ENCODE measurements at places on chromosomes 7 and 10.
A peak's percentile ranks its signal among the peaks of the same experiment; 100 is the strongest.

DNA sequence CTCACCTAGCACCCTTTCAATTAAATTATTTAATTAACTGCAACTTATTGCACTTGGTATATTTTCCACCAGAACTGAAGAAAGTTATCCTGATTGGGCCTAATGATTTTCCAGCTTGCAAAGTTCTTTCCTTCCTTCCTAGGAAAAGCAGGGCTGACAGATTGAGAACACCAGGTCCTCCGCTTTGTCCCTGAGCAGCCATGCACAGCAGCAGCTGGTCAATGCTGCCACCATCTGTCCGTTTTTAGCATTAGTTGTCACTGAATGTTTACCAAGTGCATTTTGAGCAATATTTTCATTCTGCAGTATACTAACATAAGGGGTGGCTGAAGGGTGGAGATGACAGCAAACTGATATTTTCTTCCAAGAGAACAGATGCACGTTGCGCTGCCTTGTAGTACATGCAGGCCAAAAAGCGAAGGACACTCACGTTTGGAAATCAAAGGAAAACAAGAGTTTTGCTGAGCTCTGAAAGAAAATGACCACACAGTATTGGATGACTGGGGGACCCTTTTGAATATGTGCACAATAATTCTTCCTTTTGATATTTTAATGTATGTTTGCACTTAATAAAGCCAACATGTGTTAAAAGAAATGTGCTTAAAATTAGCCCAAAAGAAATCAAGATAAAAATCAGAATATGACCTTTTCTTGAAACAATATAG is 248.8 kb upstream of the PTN start:
- DNase-seq: peak; percentile 45

GRCh38 chr7:113087071-113087998 is 708 bp upstream of the GPR85 start:
- peak; percentile 65 for DNase-seq

DNA sequence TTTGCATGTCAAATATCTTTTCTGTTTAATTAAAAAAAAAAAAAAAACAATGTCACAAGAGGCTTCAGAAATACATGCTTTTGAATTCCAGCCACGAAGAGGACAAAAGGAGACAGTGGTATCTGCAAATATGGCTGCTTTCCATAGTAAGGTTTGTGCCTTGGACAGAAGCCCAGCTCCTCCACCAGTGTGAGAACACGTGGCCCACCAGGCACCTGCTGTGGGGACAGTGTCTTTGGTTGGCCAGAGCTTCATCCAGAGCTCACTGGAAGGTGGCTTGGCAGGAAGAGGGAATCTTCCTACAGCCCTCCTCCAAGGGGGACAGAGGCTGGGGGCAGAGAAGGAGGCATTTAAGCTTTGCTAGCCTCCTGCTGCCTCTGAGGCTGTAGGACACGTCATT is 144.6 kb downstream of the GLCCI1 start:
- no peak for DNase-seq

DNA sequence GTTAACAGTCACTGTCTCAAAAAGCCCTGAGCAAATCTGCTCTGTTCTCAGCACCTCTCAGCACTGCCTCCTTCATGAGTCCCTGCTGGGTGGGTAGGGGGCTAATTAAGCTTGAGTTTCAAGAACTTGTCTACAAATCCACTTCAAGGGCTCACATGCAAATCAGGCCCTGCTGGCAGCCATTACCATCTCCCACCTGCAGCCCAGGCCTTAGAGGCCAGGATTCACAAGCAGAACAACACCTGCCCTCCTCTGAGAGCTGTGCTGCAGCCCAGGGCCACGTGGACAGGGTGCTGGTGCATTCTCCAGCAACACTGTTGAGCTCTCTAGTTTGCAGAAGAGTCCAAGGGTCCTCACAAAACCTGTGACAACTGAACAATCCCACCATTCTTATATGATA is 119.2 kb downstream of the DPP6 start:
- DNase-seq: no peak

DNA sequence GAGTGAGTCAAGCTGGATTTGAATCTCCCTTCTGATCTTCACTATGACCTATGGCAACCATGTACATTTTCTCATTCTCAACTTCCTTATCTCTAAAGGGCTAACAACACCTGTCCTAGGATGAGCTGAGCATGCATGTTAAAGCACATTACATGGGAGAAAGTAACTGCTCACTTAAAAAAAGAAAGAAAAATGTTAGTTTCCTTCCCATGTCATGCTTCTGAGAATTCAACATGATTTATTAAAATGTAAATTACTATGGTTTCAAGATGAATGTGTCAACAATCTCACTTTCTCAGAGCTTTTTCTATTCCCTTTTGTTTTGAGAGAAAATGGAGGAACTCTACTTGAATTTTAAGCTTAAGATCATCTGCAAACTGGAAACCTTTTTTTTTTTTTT is 295.3 kb downstream of the SKIDA1 start:
- no peak for DNase-seq

DNA sequence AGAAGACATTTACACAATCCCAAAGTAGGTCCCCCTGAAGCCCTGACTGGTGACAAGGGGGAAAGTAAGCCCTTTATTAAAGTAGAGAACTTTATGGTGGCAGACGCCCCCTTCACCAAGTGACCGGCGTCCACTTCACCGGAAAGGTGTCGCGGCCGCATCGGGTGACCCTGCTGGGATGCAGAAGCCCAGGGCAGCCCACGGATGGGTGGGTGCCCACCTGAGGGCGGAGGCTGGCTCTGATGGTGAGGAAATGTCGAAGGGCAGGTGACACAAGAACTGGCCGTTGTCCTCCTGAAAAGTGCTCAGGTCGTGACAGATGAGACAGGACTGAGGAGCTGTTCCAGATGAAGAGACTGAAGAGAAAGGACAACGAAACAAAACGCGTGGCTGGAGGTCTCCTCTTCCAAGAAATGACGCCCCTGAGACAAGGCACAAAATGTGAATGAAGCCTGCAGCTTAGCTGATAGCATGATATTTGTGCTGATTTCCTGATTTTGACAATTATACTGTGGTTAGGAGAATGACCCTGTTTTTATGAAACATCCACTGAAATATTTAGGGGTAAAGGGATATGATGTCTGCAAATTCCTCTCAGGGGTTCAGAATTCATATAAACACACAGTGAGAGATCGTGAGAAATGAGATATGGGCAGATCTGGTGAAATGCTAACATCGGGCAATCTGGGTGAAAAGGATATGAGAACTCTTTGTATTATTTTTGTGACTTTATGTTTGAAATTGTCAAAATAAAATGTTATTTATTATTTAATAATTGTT is 123.9 kb downstream of the PRKAG2 start:
- DNase-seq: no peak

GRCh38 chr7:99243751-99244337 is 28.8 kb upstream of the MYH16 start:
- no peak for DNase-seq

GRCh38 chr7:99235925-99236324 is 28.0 kb upstream of the KPNA7 start:
- no peak for DNase-seq

DNA sequence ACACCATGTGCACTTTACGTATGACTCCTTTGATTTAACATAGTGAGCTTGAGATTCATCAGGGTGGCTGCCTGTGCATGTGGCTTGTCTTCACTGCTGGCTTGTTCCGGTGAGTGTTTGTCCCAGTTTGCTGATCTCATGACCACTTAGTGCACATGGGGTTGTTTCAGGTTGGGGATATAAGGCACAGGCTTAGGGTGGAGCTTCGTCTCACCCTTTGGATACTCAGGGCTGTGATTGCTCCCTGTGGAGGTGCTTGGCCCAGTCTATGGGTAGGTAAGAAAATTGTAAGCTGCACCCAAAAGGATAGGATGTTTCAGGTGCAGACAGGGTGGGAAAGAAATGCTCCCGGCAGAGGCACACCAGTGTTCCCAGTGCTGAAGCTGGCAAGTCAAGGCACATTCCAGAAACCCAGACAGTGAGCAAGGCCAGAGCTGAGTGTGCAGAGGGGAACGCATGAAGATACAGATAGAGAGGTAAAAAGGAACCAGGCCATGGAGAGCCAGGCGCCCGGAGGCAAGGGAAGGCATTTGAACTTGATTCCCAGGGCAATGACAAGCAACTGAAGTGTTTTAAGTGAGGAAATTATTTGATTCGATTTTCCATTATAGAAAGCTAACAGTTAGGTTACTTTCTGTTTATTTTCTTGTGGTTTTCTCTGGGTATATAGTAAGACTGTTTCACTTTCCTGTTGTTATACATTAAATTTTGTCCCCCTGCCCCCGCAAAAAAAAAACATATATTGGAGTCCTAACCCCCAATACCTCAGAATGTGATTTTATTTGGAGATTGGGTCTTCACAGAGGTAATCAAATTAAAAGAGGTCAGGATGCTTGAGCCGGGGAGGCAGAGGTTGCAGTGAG is 289.8 kb upstream of the KLF6 start:
- DNase-seq: no peak

- peak; percentile 25 for DNase-seq
Observed at GRCh38 chr10:62492012-62492869, 118.1 kb downstream of the ZNF365 start.

GRCh38 chr7:96282835-96283234 is 39.1 kb downstream of the SLC25A13 start:
- DNase-seq: no peak

DNA sequence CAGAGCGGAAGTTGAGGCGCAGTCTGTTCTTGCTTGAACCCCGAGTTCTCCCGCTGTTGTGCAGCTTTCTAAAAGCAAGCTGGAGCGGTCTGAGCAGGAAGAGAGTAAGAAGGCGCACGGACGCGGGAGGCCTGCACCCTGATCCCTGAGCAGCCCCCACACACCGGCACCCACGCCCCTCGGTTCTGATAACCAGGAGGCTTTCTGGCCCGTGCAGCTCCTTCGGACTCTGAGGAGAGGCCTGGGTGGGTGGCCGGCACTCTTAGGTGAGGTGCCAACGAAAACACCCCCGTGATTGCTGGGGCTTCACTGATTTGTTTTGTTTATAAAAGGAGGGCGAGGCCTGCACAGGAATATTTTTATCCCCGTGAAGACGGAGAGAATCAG is 28.9 kb downstream of the AMZ1 start:
- DNase-seq: no peak

DNA sequence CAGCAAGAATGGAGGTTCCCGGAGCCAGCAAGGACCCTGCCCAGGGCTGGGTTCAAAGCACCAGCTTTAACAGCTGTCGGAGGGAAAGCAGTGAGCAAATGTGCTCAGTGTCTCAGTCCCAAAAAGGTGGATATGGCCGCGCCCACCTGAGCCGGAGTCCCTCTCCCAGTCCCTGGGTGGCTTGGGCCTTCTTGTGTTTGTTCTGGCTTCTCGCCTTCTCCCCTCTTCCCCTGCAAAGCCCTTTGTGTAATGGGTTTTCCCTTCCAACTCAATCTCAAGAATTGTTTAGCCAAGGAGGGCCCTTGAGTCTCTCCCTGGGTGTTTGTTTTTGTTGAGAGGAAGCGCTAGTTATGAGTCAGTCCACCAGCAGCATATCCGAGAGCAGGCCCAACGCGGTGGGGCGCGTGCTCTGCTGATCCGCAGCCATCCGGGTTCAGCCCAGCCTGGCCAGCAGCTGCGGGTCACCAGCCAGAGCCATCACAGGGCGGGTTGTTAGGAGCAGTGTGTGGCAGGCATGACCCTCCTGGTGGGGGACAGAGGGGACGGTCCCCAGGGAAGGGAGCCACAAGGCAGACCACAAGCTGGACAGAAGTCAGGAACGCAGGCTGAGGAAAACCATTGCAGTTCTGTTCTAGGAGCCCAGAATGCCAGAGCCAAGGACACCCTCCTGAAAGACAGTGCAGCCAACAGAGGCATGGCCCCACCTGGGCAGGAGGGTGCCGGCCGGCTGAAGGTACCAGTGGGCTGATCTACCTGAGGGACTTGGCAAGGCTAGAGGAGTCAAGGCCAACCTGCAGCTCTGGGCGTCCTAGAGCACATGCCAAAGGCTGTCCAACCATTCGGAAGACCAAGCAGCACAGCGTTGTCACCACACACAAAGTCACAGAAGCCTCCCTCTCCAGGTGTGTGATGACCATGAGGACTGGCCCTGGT is 21.3 kb downstream of the CALML3 start:
- peak; percentile 11 for DNase-seq

DNA sequence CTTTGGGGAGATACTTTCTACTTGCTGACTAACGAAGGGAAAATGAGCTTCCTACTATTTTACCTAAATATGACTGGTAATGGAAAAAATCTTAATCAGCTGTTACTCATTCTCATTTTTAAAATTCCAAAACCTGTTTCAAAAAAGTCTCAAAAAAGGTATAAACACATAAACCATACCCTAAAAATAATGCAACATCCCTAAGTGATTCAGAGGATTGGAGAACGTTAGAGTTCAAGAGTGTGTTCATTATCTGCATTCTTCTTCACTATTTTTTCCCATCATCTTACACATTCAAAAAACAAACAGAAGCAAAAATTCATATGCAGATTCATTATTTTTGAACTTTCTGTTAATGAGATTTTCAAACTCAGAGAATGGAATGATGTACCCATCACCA is 150.4 kb upstream of the GNAI1 start:
- no peak for DNase-seq

- DNase-seq: no peak
Observed at GRCh38 chr7:116231949-116232348, 21.6 kb downstream of the TES start.

GRCh38 chr7:75983471-75984129 is 10.8 kb downstream of the TMEM120A start:
- DNase-seq: no peak
